ENCODE measurements at places on chromosomes 7 and 10.

DNA sequence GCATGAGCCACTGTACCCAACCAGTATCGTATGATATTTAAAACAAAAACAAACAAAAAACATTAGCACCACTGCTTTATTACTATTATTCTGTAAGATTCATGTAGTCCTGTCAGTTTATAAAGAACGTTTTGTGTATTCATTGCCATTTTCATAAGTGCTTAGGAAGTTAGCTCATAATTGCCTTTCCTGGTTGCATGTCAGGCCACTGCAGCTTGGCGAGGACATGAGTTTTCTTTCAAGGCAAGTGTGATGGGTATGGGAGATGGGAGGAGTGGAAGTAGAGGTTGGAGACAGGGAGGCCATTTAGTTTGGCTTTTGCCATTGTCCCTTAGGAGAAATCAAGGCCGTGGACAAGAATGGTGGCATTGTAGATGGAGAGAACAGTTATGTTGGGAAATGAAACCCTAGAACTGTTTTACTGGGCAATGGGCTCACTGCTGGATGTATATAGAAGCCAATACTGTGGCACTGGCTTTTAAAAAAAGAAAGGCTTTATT lies 48.9 kb downstream of the TYW1 start:
- DNase-seq: no peak

DNA sequence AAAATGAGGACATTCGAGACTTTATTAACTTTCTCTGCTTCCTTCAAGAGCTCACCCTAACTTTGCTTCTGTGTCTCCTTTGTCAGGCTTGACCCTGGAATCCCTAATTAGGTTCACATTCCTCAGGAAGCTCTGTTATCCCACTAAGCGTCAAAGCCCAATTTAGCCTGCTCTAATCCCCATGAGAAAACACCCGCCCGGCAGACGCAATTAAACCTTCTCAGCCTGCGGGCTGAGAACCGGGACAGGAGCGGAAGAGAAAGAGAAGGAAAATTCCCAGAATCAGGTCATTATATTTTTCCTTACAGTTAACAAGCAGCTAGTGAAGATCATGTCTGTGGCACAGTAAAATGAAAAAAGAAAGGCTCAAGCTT lies 93.0 kb downstream of the TNS3 start:
- DNase-seq: no peak

- no peak for DNase-seq
These were observed 54.6 kb downstream of the TMEM209 start for GRCh38 chr7:130150587-130150986.

- DNase-seq: no peak
These were observed 283.7 kb upstream of the PODXL start for GRCh38 chr7:131839967-131840690.

DNA sequence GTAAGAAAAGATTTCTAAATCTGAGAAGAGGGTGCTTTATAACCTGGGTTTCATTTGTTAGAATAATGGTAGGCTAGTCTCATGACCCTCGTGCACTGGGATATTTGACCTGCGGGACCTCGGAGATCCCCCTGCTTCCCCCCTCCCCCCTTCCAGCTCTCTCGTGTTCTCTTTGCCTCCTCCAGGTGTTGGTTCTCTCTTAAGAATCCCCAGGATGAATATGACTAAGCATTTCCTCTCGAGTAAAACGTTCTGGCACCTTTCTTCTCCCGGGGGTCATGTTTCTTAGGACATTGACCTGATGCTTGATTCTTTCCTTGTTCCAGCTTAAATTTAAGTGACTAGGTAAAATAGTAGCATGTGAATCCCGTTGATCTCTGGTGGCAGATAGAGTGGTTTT lies 71.2 kb downstream of the SHH start:
- no peak for DNase-seq

GRCh38 chr10:91709394-91709798 lies 76.5 kb upstream of the PPP1R3C start:
- DNase-seq: peak; percentile 40

- no peak for DNase-seq
These were observed 6.4 kb downstream of the TMEM120A start for GRCh38 chr7:75987805-75988567.

GRCh38 chr7:70426249-70426880 lies 705.6 kb upstream of the GALNT17 start:
- no peak for DNase-seq

DNA sequence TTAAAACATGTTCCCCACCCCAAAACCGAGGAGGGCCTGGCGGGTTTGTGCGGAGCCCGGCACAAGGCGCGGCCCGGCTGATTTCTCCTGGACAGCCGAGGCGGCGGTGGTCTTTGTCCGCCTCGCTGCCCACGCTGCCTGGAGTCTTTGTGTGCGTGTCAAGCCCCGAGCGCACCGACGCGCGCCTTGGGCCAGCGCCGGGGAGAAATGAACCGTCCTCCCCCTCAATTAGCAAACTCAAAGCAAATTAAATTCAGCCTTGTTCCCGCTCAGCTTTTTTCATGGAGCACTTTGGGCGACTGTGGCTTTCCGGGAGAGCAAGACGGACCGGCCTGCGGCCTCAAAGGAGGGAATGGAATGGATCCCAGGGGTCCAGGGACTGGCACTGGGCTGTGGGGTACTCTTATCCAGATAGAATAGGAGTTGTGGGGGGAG lies 4.1 kb downstream of the EMX2 start:
- no peak for DNase-seq

GRCh38 chr10:129941199-129942018 lies 22.7 kb downstream of the EBF3 start:
- DNase-seq: no peak

- DNase-seq: no peak
These were observed 5.0 kb upstream of the NFE2L3 start for GRCh38 chr7:26147030-26147429.

DNA sequence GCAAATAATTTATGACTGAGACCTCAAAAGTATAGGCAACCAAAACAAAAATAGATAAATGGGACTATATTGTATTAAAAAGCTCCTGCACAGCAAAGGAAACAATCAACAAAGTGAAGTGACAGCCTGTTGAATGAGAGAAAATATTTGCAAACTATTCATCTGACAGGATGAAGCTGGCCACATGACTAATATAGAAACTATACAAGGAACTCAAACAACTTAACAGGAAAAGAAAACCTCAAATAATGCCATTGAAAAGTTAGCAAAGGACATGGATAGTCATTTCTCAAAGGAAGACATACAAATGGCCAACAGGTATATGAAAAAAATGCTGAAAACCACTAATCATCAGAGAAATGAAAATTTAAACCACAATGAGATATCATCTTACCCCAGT lies 245.1 kb downstream of the STK31 start:
- no peak for DNase-seq

DNA sequence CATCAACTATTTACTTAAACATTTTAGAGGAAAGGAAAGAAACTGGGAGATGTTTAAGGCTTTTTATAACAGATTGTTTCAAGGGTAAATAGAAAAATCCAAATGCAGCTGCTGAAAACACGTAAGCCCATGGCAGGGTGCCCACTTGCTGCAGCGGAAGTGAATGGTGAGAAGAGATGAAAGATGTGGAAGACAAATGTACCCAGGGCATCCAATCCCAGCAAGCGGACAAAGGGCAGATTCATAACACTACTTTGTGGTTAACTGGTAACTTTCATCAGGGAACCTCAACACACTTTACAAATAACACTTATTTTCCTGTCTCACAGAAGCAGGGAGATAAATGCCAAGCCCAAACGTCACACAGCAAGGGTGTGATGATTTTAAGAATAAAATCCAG lies 358.4 kb downstream of the KCNMA1 start:
- no peak for DNase-seq

DNA sequence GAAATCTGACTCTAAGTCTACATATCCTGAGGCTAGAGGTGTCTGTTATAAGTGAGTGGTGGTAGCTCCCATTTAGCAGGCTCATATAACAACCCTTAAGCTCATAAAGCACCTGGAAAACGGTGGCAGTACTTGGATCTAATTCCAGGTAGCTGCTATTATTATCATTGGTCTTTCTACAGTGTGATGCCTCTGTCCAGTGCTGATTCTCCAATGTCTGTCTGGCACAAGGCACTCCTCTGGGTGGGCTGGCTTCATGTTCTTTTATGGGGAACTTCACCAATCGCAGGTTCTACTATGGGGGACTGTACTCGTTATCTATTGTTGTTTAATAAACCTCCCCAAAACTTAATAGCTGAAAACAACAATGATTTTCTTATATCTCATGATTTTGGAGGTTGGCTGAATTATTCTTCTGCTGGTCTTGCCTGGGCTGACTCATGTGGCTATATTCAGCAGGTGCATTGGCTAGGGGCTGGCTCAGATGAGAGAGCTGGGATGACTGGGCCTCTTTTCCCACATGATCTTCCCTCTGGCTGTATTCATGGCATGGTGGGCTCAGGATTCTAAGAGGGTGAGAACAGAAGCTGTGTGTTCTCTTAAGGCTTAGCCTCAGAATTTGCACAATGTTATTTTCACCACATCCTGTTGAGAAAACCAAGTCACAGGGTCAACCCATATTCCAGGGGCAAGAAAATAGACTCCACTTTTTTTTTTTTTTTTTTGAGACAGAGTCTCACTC lies 93.0 kb upstream of the PCGF5 start:
- no peak for DNase-seq
